A549 (cell line): ENCODE measurements at places on chromosomes 4 and X.

DNA sequence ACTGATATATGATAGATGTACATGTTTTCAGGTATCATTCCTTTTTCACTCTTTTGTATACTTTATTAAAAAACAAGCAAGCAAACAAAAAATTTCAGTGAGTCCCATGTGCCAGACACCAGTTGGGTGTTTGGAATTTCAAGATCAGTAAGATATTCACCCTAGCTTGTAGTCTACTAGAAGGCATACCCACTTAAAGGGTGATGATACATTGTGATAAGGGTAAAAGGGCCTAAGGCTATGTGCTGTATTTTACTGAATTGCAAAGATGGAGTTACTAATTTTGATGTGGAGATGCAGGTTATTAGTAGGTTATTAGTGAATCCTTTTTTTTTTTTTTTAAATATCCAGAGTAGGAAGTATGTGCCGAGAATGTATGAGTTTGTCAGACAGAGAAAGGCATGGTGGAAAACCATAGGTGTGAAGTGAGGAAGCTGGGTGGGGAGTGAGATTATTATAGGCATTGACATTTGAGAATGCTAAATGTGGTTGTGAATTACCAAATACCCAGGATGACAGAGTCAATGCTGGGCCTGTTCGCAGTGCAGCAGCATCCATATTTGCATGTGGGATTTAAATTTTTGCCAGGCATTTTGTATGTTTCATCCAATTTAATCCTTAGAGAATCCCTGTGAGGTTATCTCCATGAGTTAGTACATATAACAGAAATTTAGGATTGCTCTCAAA is 10.1 kb downstream of the STIM2 start:
- no peak for DNase-seq

- DNase-seq: no peak
Measured at GRCh38 chr4:85496933-85497332, 22.0 kb downstream of the ARHGAP24 start.

GRCh38 chr4:157509341-157509740 is 288.8 kb downstream of the GRIA2 start:
- DNase-seq: no peak

DNA sequence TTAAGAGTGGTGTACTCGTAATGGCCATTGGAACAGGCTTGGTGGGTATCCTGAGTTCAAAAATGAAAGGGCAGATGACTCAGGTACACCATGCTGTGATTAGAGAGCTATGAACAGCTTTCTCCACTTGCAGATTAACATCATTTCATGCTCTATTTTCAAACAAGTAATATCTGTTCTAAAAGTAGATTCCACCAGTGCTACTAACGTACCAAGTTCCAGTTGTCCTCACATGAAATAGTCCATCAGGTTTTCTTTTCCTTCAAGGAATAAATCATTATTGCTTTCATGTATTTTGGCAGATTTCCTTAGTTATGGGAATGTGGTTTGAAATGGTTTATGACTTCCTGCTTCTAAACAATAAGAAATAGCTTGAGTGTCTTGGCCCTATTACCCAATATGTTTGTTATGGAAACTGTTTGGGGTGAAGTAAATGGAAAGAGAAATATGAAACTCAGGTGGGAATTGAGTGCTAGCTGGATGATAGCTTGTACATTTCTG is 49.9 kb downstream of the PCDH7 start:
- no peak for DNase-seq

DNA sequence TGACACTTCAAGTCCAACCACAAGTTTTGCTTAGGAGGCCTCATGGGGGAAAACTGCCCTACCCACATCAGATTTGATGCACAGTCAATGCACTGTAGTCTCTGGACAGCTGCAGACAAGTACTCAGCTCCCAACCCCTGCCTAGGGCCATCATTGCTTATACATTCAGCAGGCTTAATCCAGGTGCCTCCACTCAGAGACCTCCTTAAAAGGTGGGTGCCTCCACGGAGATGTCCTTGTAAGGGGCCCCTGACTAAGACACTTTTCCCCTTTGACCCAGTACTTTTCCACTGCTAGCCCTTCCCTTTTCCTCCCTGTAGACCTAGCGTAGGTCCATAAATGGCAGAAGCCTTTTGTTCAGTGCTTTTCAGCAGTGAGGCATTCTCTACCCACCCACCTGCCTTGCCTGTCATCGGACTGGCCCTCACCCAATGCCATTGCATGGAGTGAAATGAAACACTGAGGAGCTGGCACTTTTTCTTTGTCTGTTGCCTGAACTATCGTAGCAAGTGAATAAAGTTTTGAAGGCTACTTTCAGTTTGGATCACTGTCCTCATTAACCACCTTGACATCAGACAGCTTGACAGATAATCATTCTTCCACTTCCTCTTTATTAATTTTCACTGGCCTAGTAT is 23.8 kb upstream of the PLK4 start:
- DNase-seq: no peak

DNA sequence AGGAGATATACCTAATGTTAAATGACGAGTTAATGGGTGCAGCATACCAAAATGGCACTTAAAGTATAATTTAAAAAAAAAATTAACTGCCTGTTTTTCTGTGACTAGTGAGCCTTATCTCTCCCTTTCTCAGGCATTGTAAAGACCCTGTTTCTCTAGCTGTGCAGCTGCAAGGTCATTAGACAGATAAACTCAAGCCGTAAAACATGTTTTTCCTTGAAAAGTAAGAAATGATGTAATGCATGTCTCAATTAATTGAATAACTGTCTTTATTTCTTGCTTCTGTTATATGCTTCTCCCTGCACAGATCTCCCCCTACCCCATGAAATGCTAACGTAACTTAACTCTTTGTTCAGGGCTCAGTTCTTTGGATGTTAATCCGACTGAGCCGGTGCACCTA is 10.5 kb downstream of the TBC1D19 start:
- DNase-seq: no peak

- DNase-seq: no peak
Measured at GRCh38 chr4:77843628-77844027, 19.0 kb upstream of the MRPL1 start.

DNA sequence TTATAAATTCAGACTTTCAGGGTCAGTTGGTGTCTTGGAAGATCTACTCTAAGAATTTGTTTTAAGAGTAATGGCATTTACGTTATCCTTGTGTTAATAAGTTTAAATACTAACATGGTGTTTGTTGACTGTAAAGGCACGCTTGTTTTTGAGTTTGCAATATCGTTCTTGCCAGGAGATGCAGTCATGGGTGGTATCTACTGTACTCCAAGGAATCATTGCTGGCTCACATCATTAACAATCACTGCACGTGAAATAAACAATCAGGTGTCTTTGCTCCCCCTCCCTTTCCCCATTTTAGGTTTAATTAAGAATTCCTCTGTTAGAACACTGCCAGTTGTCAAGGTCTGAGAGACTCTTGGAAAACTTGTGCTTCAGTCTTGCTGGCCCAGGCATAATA is 1.6 kb downstream of the HHIP start:
- DNase-seq: no peak

DNA sequence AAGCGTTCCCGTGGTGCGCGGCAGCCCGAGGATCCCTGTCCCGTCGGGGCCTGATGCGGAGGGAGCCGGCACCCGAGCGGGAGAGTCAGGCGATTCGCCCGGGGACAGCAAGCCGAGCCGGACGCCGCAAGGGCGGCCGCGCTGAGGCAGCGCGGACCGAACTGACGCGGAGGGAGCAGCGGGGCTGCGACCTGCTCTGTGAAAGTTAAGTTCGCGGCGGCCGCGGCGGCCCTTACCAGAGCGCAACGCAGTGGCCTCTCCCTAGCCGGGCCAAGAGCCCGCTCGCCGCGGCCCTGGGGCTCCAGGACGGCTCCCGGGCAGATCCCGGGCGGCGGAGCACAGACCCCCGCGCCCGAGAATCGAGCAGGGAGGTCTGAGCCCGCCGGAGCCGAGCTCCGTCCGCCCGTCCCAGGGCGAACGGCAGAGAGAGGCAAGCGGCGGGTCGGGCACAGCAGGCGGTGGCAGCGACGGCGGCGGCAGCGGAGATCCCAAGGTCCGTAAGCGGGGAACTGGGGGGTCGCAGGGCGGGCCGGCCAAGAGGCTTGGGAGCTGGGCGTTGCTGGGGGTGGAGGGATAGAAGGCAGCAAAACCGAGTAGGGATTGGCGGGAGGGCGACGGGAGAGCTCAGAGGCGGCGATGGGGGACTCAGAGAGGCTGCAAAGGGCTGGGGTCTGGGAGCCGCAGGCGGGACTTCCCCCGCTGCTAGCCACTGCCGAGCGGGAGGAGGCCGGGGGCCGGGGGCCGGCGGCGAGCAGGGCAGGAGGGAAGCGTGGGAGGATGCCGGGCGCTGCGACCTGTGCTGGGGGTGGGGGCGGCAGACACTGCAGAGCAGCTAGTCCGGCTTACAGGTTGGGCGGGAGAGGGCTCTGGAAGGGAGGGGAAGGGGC is 1.0 kb downstream of the GPR50 start:
- no peak for DNase-seq

DNA sequence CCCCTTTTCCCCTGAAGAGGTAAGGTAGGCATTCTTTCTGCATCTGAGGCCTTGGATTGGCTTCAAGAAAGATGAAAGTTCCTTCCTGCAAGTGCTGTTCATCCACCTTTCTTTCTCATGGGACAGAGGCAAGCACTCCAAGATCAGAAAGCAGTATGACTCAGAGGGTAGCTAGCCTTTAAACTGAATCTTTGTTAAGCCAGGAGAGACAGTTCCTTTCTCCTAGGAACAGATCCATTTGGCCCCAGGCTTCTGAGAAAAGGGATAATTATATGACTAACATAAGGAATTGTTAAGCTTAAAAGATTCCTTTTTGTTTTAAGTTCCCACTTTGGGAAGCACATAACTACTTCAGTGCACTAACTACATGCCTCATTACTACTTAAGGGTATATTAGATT is 192.0 kb downstream of the PPP3CA start:
- DNase-seq: peak; percentile 52

DNA sequence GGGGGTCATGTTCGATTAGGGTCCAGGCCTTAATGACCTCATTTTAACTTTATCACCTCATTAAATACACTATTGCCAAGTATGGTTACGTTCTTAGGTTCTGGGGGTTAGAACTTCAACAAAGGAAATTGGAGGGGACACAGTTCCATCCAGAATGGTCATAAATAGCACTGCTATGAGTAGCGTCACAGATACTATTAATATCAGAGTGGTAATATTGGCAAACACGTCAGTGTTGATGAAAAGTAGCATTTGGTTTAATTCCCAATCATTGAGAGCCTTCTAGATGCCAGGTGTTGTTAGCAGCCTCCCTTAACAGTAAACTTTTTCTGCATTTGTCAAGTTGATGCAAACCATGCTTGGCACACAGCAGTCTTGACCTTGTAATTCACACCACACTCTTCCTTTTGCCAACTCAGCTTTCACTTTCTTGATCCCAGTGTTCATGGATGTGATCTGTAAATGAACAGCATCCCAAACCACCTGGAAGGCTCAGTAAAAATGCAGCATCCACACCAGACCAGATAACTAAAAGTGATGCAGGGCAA is 912.5 kb upstream of the TENM3 start:
- DNase-seq: no peak

DNA sequence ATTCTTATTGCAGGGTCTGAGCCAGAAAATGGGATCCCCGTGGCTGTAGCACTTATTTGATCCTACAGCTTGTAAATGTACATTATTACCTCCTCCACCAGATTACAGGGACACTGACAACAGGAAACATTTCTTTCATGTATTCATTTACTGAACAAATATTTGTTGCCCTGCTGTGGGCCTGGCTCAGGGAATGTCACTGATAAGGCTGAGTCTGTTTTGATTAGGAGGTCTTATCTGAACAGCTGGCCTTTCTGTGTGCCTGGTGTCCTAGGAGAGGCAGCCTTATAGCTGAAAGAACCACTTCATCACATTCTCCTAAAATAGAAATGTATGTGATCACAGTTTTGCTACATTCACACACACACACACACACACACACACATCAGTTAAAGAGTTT is 45.5 kb upstream of the PROM1 start:
- no peak for DNase-seq

- no peak for DNase-seq
Measured at GRCh38 chr4:151537687-151538086, 128.7 kb downstream of the FHIP1A start.

- DNase-seq: no peak
Measured at GRCh38 chr4:183377491-183377890, 55.3 kb upstream of the CLDN24 start.

DNA sequence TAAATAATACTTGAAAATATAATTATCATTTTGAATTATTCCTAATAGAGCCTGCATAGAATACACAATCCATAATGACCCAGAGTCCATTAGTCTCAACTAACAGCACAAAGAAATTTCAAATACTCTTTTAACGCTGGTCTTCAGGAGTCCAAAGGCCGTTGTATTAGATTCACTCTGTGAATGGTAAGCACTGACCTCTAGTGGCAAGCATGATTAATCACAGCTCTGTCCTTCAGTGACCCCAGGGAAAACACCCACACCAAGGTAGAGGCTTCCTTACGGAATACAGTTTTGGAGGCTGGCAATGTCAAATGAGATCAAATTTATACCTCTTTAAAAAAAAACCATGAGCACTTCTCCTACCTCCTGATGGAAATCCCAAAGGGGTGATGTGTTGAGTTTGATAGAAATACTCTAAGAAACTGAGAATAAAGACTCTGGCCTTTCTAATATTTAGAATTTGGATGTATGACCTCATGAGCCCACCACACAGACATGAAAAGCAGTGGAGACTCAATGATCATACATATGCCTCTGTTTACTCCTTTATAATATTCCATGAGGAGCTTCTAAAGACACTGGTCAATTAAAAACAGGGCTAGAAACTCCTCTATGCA is 147.2 kb upstream of the DKK2 start:
- peak; percentile 52 for DNase-seq

GRCh38 chrX:11426712-11427452 is 133.7 kb downstream of the AMELX start:
- no peak for DNase-seq

GRCh38 chr4:95472534-95472933 is 76.2 kb downstream of the UNC5C start:
- no peak for DNase-seq
